Uterus (tissue), 4 donors: ENCODE measurements at places on chromosomes 1 and 21. TPM values are rescaled to one million over a fixed set of nuclear protein-coding genes. Genes with fewer than 3 reads are reported as not detected.

Gene GPX7
- 5.9 TPM for total RNA-seq

Gene S1PR1
- 97.9 TPM for total RNA-seq

Gene SUSD4
- 8.4 TPM for total RNA-seq

- DNase-seq, result no peak
Observed at GRCh38 chr1:212203630-212204029, 81.6 kb upstream of the PPP2R5A start.

GRCh38 chr21:44552136-44552535 lies 831 bp upstream of the KRTAP10-2 start:
- DNase-seq, result no peak

DNA sequence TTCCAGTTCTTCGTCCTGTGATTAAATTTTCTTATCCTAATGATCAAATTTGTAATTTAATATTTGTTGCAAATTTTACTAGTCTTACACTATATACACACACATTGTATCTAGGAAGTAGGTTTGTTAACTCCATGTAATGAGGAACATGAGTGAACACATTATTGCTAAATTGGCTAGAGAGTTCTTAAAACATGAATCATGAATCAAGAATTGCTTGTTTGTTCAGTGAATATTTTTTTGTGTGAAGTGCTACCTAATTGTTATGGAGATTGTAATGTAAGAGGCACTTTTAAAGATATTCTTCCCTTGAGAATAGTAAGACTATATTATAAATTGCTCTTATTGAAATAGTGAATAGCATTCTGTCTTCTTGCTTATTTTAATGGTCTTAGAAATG lies 4.6 kb downstream of the GPSM2 start:
- DNase-seq, result no peak
